ENCODE measurements at places on chromosomes 16 and 17. TPM values are rescaled to one million over a fixed set of nuclear protein-coding genes. Genes with fewer than 3 reads are reported as not detected.

CIBAR2 gene
- not detected for total RNA-seq

CD300A gene
- not detected for total RNA-seq

PTGES3L gene
- total RNA-seq: not detected

CSF3 gene
- total RNA-seq: 0.16 TPM

TOX3 gene
- not detected for total RNA-seq

ATAD5 gene
- total RNA-seq: 0.17 TPM

TMEM88 gene
- total RNA-seq: 0.16 TPM

SLC5A10 gene
- total RNA-seq: not detected

KRT14 gene
- 0.16 TPM for total RNA-seq

TRPV3 gene
- 2.8 TPM for total RNA-seq

CLEC19A gene
- total RNA-seq: not detected

CTF1 gene
- 4.3 TPM for total RNA-seq

HBQ1 gene
- not detected for total RNA-seq

PPP1R1B gene
- total RNA-seq: 6.3 TPM

ABAT gene
- total RNA-seq: 2.7 TPM

TBC1D3I gene
- total RNA-seq: not detected

EFCAB5 gene
- total RNA-seq: 1.1 TPM

PABPN1L gene
- total RNA-seq: not detected

KRT15 gene
- total RNA-seq: 0.63 TPM

OVCA2 gene
- total RNA-seq: 17.1 TPM

KRT40 gene
- total RNA-seq: not detected

MYH13 gene
- total RNA-seq: not detected

MMP25 gene
- total RNA-seq: not detected

SOX8 gene
- total RNA-seq: 0.16 TPM

NXPH3 gene
- total RNA-seq: 0.17 TPM

WNT3 gene
- total RNA-seq: 0.32 TPM

HAP1 gene
- total RNA-seq: 0.26 TPM

ITGAL gene
- total RNA-seq: not detected

TBC1D3C gene
- not detected for total RNA-seq

NUFIP2 gene
- 14.2 TPM for total RNA-seq
